ENCODE measurements at places on chromosomes 7 and 10.

- DNase-seq = no peak
Observed at GRCh38 chr10:18158773-18159265, 18.6 kb downstream of the CACNB2 start.

GRCh38 chr7:81902536-81902935, 132.7 kb upstream of the HGF start:
- no peak for DNase-seq

DNA sequence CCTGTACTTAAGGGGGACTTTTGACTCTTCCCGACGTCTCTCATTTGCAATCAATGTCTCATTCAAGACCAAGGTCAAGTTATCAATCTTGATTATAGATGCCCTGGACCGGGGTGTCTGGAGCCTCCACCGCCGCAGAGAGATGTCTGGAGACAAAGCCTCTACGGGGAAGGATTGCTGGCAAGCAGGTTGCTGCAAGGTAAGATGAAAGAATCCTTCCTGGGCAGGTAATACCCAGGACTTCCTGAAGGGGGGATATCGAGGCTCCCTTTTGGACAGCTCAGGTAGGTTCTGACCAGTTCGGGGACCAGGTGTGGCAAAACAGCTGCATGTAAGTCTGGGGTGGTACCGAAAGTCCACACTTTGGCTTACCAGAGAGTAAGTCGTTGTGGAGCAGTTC, 12.5 kb upstream of the CUX1 start:
- DNase-seq = no peak

DNA sequence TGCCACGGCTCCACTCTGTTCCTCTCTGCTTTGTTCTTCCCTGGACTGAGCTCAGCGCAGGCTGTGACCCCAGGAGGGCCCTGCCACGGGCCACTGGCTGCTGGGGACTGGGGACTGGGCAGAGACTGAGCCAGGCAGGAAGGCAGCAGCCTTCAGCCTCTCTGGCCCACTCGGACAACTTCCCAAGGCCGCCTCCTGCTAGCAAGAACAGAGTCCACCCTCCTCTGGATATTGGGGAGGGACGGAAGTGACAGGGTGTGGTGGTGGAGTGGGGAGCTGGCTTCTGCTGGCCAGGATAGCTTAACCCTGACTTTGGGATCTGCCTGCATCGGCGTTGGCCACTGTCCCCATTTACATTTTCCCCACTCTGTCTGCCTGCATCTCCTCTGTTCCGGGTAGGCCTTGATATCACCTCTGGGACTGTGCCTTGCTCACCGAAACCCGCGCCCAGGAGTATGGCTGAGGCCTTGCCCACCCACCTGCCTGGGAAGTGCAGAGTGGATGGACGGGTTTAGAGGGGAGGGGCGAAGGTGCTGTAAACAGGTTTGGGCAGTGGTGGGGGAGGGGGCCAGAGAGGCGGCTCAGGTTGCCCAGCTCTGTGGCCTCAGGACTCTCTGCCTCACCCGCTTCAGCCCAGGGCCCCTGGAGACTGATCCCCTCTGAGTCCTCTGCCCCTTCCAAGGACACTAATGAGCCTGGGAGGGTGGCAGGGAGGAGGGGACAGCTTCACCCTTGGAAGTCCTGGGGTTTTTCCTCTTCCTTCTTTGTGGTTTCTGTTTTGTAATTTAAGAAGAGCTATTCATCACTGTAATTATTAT, 1.2 kb downstream of the CLDN4 start:
- no peak for DNase-seq

DNA sequence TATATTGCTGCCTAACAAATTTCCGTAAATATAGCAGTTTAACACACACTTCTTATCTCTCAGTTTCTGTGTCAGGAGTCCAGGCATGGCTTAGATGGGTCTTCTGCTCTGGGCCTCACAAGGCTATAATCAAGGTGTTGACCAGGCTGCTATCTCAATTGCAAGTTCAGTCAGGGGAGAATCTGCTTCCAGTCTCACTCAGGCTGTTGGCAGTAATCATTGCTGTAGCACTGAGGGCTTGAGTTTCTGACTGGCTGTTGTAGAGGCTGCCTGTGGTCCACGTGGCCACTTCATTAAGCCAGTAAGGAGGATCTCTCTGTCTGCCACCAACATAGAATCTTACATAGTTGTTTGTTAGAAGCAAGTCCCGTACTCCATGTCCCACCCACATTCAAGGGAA, 138.4 kb downstream of the ST7 start:
- no peak for DNase-seq

DNA sequence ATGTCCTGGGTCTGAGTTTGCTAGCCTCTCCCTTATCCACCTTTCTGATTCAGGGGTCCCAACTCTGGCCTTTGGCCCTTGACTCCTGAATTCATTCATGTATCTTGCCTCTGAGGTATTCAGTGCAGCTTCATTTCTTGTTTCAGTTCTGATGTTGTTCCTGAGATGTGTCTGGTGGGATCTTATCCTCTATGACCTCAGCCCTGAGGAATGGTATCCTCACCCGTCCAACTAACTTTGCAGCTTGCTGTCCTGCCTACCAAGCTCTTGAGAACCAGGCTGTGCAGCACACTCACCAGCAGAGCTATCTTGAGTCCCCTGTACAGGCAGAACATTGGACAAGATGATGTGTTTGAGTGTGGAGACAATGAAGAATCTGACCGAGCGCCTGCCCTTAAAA, 13.8 kb downstream of the SUFU start:
- no peak for DNase-seq

GRCh38 chr7:156019776-156020565, 207.7 kb upstream of the SHH start:
- no peak for DNase-seq

GRCh38 chr7:30080818-30081217, 52.6 kb downstream of the PLEKHA8 start:
- no peak for DNase-seq

DNA sequence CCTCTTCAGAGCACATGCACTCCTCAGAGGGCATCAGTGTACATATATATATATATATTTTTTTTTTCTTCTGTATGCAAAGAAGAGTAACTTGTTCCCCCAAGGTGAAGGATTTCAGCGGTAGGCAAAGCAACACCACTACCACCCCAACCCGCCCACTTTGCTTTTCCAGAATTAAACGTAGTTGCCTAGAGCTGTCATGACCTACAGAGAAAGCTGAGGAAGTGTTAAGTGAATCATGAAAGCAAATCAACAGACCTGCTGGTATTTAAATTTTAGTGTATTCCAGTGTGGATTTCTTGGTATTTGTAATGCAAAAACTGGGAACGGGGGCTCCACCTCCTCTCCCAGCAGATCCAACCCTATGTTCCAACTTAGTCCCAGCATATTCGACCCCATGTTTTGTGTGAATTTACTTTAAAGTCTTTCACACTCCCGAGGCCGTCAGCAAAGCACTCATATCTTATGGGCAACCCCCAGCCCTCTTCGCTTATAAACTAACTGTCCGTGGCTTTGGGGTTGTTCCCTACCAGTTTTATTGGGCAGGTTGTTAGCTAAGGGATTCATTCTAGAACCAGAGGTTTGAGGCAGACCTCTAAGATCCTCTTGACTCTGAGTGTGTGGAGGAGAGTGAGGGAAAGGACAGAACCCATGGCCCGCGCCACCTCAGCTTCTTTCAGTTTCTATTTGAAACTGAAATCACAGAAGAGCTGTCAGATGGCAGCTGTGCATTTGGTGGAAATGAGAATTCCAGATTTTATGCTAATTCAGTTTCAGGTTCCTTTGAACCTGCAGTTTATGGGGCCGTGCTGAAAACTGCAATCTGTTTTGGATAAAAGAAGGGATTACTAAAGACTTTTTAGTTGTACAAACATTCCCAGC, 450.2 kb upstream of the GALNT17 start:
- DNase-seq = no peak

- DNase-seq = no peak
Observed at GRCh38 chr10:3750006-3750816, 34.8 kb downstream of the KLF6 start.

- DNase-seq = no peak
Observed at GRCh38 chr7:36456548-36456947, 66.9 kb downstream of the ANLN start.

GRCh38 chr10:119455609-119456434, 86.7 kb downstream of the RGS10 start:
- no peak for DNase-seq

DNA sequence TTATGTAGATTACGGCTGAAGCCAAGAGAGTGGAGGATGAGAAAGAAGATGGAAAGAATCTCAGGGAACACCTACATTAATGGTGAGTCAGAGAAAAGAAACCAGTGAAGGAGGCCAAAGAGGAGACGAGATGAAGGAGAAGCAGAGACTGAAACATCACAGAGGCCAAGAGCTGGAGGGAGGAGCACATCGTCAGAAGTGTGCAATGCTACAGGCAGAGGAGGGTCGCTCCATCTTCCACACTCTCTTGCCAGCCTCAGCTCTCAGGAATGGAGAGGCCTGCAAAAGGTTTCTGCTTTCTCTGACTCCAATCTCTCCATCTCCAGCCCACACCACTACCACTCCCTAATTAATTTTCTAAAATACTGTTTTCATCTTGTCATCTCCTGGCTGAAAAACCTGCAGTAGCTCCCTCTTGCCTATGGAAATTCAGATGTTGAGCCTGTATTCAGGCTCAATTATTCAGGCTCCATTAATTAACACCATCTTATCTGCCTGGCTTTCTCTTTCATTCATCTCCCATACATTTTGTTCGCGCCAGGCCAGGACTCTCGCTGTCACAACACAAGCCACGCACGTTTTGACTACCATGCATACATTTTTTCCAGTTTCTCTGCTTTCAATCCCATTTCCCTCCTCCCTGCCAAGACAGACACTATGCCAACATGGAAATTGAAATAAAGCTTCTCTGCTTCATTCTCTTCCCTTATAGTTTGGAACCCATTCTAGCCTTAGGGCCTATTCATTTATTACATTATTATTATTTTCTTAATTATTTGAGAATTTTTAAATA, 165.8 kb downstream of the INHBA start:
- DNase-seq = no peak

- no peak for DNase-seq
Observed at GRCh38 chr10:83515001-83515400, 624.3 kb upstream of the GHITM start.

- DNase-seq = no peak
Observed at GRCh38 chr10:62133618-62134017, 135.0 kb downstream of the RTKN2 start.

GRCh38 chr10:43044448-43044921, 32.4 kb upstream of the RET start:
- no peak for DNase-seq

DNA sequence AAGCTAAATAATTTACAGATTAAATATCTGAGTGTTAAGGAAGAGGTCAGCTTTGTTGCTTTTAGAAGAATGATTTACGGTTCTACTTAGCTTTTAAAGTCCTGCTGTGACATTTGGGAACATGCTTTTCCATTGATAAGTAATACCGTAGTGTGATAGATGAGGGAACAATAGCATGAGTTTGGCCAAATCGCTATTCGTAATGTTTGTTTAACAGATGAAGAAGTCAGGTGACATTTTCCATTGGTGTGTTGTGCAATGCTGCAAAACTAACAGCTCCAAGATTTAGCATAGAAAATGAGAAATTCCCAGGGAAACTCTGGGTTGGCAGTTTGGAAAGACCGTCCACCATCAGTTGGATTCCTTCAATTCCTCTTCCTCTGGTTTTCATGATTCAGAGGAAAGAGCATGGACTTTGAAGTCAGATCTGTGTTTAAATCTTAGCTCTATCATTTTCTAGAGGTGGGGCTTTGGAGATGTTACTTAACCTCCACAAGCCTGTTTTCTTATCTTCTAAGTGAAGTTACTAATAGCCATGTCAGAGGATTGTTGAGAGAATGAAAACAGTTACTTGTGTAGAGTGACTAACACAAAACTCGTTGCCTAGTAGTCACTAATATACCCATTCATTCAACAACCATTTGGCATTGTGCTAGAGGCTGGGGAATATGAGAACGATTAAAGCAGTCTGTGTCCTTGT, 140.4 kb upstream of the BMPER start:
- DNase-seq = no peak

DNA sequence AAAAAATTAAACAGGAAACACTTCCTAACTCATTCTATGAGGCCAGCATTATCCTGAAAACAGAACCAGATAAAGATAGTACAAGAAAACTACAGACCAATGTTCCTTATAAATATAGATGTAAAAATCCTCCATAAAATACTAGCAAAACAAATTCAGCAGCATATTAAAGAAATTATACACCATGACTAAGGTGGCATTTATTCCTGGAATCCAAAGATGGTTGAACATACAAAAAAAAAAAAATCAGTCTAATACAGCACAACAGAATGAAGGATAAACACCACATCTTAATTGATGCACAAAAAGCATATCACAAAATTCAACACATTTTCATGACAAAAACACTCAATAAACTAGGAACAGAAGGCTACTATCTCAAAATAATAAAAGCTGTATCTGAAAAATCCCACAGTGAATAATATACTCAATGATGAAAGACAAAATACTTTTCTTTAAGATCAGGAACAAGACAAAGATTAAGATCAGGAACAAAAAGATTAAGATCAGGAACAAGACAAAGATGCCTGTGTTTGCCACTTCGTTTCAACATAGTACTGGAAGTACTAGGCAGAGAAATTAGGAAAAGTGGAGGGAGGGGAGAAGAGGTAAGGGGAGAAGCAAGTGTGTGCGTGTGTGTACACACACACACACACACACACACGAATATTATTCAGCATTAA, 95.6 kb downstream of the SNX13 start:
- DNase-seq = no peak

DNA sequence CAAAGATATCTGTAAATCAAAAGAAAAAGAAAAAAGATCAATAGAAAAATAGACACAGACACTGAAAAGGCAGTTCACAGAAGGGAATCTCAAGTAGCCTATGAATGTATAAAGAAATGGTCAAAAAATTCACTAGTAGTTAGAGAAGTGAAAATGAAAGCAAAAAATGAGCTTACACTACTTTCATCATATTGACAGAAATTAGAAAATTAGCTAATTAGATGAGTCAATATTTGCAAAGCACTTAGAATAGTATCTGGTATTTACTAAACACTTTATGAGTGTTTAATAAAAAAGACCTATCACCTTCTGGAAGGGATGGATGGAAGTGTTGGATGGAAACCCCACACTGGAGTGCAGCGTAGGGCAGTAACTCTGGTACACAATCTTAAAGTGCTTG, 1.7 kb upstream of the CFAP58 start:
- no peak for DNase-seq

GRCh38 chr7:71384094-71384493, 252.2 kb downstream of the GALNT17 start:
- no peak for DNase-seq

GRCh38 chr10:110724937-110725336, 80.8 kb downstream of the RBM20 start:
- DNase-seq = no peak

DNA sequence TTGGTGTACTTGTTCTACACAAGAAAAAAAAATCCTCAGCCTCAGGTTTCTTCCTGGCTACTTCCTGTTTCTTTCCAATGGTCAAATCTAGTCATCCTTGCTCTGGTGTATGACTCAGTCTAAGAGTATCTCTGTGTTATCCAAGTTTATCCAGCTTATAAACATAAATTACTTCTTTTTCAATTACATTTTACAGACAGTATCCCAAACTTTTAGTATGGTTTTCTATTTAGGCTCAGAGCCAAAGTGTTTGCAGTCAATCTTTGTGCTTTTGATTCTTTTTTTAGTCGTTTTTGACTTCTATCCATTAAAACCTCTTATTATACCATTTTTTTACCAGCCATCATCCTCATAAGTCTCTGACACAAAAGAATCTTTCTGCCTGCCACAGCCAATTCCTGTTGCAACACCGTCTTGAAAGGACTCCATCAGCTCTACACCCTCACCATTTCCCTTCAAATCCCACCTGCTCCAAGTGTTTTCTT, 294.6 kb downstream of the PTEN start:
- no peak for DNase-seq
